GM23248 (cell line): ENCODE measurements at places on chromosomes 13 and 19.

DNA sequence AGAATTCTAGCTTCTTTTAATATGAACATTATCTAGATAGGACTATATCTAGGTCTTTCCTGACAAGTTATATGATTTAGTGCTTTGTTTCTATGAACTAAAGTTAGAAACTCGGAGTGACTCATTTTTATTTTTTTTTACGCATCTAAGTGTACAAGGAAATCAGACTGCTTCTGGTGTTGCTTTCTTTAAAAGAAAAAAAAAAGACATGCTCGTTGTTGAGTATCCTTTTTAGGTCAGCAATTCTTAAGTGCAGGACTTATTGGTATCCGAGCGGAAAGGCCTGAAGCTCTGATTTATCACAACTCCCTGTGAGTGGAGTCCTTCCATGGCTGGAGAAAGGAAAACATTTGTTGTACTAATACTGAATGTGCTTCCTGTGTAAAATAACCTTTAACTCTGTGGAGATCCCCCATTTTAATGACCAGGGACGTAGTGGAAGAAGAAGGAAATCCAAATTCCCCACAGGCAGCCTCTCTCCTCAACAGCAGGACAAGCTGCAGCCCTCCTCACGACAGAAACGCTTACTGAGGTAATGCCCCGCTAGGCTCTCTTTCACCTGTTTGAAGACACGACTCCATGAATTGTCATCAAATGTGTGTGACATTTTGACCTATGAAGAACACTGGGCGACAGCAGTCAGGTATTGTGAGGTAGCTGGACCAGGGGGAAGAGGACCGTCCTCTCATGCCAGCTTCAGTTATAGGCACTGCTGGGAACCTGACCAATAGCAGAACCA is 17.9 kb upstream of the POMP start:
- no peak for DNase-seq

DNA sequence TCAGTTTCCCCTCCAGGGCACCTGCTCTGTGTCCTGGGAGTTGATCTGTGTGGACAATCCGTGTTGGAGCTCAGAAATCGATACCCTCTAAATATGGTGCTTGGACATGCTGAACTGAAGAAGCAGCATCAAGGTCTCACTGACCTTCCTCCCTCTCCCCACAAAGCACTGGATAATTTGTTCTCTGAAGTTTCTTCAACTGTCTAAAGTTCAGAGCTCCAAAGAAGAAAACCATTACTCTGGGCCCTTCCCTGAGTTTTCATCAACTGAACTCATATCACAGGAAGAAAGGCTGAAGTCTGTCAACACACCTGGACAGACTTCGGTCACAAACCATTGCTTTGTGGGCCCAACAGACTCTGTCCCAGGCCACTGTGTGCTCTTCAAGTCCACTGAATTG is 132.1 kb downstream of the RGCC start:
- no peak for DNase-seq

DNA sequence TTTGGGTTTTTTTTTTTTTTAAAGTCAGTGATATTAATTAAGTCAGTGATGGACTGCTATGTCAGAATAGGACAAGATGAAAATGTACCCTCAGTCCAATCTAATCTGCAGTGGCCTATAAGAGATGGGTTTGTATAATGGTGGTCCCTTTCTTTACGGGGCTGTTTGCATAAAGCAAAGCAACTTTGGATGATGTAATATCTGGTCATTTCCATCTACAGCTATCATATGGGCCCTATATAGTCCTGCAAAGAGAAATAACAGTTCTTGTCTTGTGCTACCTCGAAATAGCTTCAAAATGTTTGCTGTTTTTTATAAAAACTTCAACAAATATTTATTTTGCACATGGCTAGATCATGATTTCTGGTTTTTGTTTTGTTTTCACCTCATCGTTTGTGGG is 20.2 kb upstream of the POMP start:
- no peak for DNase-seq

GRCh38 chr19:41159881-41160280 is 33.1 kb upstream of the CYP2S1 start:
- DNase-seq = no peak

GRCh38 chr13:106560821-106561220 is 7.1 kb downstream of the ARGLU1 start:
- no peak for DNase-seq
